Tibial nerve (tissue), 4 donors: ENCODE measurements at places on chromosomes 7 and 10. TPM values are rescaled to one million over a fixed set of nuclear protein-coding genes. Genes with fewer than 3 reads are reported as not detected.

DNA sequence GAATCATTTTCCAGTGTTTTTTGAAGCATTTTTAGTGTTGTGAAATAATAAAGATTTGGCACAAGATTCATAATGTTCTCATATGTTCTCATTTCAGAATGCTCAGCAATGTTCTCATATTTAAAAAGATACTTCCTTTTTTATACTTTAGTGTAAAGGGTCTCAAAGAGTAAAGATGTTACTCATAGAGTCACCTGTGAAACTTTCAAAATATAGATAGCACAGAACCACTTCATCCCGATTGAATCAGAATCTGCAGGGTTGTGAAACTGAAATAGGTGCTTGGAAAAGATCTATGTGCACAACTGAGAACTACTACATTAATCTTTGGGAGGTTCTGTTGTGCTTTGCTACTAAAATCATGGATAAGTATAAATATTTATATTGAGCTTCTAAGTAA is 144.7 kb downstream of the MDFIC start:
- no peak for DNase-seq

GRCh38 chr7:148362541-148362940 is 228.0 kb upstream of the C7orf33 start:
- no peak for DNase-seq

DNA sequence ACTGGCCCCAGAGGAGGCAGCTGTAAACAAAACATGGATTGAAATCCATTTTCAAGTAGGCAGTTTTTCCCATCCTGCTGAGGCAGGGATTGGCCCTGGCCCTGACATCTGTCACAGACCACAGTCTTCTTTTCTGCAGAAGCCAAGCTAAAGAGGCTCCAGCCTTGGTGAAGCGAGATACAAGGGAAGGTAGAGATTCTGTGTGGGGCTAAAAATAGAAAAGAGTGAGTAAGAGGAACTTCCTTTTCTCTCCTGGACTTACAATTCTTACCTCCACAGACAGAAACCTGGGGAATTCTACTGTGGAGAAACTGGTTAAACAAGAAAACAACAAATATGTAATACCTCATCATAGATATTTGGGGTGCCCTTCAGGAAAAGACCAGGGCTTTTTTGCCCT is 624.8 kb upstream of the FZD8 start:
- DNase-seq, result no peak

DNA sequence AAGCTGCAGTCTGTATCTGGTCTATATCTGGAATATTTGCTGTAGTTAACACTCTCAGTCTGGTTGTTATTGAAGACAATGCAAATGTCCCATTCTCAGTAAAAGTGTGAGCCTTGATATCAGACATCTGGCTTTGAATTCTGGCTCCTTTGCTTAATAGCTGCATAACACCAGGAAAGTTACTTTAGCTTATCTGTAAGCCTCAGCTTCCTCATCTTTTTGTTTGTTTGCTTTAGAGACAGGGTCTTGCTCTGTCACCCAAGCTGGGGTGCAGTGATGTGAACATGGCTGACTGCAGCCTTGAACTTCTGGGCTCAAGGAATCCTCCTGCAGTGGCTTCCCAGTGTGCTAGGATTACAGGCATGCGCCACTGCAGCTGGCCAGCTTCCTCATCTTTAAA is 41.3 kb downstream of the CNNM2 start:
- no peak for DNase-seq

- no peak for DNase-seq
These were observed 28.2 kb downstream of the HABP2 start for GRCh38 chr10:113581092-113581491.

DNA sequence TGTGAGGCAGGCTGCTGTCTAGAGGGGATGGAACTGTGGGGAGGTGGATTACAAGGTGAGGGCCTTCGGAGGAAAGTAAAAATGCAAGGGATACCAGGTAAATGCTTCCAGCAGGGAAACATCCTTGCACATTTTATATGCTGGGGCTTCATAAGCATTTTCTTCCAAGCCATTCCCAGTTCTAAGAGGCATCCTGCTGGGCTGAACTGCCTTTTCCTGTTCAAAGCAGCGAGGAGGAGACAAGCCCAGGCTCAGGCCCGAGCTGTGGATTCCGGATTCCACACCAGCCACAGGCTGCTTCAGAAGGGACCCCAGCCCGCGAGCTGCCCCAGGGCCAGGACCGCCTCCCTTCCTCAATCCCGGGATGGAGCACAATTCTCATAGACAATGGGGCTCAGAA is 249.7 kb downstream of the TNS3 start:
- DNase-seq, result no peak

GRCh38 chr7:96720843-96721242 is 11.2 kb upstream of the SEM1 start:
- DNase-seq, result peak; percentile 18

GRCh38 chr10:5656737-5657579 is 9.4 kb downstream of the ASB13 start:
- no peak for DNase-seq

DNA sequence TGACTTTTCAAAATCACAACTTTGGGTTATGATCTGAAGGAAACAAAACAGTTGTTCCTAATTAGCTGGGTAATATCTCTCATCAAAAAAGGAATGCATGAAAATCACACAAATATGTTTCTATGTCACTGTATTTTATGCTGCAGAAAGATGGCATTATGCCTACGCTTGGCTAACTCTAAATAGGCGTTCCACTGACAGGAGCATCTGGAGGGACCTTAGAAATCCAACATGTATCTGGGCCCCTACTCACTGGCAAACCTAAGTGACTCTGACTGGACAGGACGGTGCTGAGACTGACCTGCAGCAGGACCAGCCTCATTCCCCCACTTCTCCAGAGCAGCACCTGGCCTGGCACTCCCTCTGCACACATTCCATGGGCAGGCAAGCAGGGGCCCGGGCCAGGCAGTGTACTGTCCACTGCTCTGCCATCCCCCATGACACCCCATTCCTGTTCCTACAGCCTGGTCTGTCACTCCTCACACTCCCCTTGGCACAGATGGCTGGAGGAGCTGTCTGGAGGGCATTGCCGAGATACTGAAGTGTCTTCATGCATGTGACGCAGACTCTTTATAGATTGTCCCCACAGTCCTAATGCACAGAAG is 2.6 kb upstream of the MYL7 start:
- no peak for DNase-seq

DNA sequence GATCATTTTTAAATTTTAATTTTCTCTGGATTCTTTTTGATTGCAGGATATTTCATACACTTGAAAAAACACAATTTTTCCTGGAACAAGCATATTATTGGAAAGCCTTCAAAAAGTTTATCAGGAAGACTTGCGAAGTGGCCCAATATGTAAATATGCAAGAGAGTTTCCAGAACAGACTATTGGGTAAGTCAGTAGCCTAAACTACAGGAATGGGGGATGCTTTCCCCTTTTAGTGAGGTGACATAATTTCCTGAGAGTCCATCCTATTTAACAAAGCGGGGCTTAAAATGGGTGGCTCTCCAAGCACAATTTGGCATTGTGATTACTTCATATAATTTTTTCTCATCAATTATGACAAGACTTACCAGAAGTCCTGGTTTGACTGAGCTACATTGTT is 77.9 kb downstream of the ABCA13 start:
- DNase-seq, result no peak

- DNase-seq, result no peak
These were observed 26.3 kb downstream of the GAD2 start for GRCh38 chr10:26242706-26243350.

DNA sequence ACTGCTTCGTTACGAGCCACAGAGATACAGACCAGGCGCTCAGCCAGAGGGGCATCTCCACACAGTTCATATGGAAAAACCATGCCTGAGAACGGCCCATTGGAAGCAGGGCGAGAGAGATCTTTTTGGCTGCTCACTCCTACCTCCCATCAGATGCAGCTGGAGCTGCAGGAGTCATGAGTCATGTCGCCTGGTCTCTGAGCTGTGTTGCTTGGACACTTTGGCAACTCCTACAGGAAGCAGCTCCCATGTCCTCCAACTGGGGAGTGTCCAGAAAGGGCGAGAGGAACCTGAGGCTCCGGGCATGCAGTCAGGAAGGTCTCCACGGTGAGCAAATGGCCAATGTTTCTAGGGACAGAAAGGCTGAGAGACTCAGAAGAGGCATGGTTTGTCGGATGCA is 24.9 kb downstream of the INSIG1 start:
- DNase-seq, result no peak

DNA sequence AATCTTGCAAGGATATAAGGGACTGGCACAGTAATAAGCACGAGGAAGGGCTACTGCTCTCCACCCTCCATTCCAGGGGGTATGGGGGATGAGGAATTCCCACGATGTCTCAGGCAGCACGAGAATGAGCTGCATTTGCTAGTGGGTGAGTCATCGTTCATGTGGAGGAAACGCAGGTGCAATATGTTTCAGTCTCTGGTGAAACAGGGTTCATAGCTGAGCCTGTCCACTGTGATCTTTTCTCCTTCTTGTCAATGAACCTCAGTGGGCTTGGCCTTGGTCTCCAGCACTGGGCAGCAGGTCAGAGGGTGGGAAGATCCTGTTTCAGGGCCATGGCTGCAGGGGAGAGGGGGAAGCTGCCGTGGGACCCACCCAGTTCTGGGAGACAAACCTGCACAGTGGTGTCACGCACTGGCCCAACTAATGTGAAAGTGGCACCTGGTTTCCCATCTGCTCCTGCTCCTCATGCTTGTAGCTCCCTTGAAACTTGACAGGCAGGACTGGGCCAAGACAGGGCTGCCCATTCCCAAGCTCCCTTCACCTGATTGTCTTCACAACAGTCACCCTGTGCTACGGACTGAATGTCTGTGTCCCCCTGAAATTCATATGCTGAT is 181.9 kb downstream of the USP6NL start:
- no peak for DNase-seq

- DNase-seq, result no peak
These were observed 44.6 kb upstream of the VDAC2 start for GRCh38 chr10:75165684-75166622.

GRCh38 chr7:140070546-140070945 is 7.8 kb upstream of the PARP12 start:
- DNase-seq, result no peak

DNA sequence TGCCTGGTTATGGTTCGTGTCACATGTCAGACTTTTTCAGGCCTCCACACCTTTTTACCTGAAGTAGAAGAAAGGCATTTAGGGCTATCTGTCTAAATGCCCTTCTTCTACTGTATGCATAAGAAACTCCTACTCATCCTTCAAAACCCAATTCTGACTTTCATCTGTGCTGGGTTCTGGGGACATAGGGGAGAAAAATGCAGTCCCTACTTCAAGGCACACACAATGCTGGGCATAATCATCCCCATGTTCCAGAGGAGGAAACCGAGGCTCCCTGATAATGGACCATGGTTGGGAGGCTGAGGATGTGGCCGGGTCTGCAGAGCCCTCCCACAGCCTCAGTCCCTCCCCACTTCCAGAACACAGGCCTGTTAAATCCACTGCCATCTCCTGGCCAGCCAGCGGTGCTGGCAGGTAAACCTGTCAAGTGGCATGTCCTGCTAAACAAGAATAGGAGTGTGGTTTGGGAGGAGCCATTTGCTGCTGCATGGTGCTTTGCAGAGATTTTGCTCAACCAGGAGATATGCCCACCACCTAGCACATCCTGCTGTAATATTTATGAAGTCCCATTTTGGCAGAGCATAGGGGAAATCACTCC is 32.0 kb downstream of the GRID1 start:
- no peak for DNase-seq

- DNase-seq, result no peak
These were observed 23.1 kb downstream of the ADAMTS14 start for GRCh38 chr10:70695241-70696030.

DNA sequence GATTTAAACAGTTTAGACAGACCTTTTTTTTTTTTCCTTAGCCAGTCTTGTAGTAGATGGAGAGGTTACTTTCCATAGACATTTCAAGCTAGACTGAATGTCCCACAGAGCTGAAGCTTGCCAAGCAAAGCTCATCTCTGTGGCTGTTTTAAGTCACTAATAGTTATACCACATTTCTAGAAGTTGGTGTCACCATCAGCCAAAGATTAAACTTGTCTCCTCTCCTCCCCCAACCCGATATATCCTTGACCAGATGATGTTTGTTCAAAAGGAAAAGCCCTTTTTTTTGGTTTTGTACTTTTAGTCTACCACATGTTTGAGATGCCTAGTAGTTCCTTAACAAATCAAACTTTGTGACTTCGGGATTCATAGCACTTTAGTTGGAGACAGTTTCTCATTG is 66.1 kb downstream of the ADD3 start:
- no peak for DNase-seq

GRCh38 chr7:101399759-101400158 is 37.1 kb downstream of the COL26A1 start:
- no peak for DNase-seq

GRCh38 chr7:150721970-150722373 is 5.6 kb downstream of the GIMAP1 start:
- DNase-seq, result no peak

DNA sequence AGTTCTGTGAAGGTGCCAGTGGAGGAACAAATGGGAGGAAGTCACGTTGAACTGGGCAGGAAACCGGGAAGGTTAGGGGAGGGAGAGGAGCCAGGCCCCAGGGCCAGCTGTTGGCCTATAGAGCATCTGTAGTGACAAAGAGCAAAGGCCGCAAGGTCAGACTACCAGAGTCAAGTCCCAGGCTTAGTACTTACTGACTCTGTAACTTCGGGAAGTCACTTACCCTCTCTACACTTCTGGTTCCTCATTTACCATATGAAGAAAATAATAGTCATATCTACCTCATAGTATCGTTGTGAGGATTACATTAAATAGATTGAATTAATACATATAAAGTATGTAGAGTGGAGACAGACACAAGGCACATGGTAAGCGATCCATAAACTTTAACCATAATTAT is 101.8 kb upstream of the FZD1 start:
- no peak for DNase-seq

DNA sequence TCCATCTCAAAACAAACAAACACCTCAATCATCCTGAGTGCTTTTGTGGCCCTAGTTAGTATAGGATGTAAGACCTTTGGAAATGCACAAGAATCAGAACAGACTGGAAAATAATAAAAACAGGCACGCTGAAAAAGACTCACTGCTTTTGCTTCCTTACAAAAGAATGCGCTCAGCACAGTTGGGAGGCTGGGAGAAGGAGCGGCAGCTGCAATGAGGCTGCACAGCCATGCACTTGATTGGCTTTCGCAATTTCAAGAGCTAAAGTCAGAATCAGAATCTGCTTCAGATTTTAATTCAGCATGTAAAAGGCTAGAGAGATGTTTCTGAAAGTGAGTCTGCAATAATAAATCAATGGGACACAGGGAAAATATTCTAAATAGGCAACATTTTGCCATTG is 97.2 kb downstream of the FRMD4A start:
- DNase-seq, result no peak

GRCh38 chr7:1924258-1924817 is 254.3 kb downstream of the ELFN1 start:
- no peak for DNase-seq

GRCh38 chr7:19900118-19900517 is 126.7 kb upstream of the TMEM196 start:
- DNase-seq, result no peak

- peak; percentile 26 for DNase-seq
These were observed 1067.5 kb downstream of the NRG3 start for GRCh38 chr10:82942286-82943099.

MALRD1 gene
- total RNA-seq, result not detected

TAX1BP1 gene
- 89.6 TPM for total RNA-seq

WNT8B gene
- not detected for total RNA-seq

GNGT1 gene
- total RNA-seq, result not detected

HOXA13 gene
- 0.63 TPM for total RNA-seq

GPR141 gene
- total RNA-seq, result not detected

WDR37 gene
- 9.6 TPM for total RNA-seq

PVRIG gene
- total RNA-seq, result not detected

SKIDA1 gene
- total RNA-seq, result 2.7 TPM

EEPD1 gene
- total RNA-seq, result 18.0 TPM

TRIM73 gene
- total RNA-seq, result 3.3 TPM

IFIT1 gene
- 14.0 TPM for total RNA-seq
